ENCODE measurements at places on chromosomes 1 and 21.

DNA sequence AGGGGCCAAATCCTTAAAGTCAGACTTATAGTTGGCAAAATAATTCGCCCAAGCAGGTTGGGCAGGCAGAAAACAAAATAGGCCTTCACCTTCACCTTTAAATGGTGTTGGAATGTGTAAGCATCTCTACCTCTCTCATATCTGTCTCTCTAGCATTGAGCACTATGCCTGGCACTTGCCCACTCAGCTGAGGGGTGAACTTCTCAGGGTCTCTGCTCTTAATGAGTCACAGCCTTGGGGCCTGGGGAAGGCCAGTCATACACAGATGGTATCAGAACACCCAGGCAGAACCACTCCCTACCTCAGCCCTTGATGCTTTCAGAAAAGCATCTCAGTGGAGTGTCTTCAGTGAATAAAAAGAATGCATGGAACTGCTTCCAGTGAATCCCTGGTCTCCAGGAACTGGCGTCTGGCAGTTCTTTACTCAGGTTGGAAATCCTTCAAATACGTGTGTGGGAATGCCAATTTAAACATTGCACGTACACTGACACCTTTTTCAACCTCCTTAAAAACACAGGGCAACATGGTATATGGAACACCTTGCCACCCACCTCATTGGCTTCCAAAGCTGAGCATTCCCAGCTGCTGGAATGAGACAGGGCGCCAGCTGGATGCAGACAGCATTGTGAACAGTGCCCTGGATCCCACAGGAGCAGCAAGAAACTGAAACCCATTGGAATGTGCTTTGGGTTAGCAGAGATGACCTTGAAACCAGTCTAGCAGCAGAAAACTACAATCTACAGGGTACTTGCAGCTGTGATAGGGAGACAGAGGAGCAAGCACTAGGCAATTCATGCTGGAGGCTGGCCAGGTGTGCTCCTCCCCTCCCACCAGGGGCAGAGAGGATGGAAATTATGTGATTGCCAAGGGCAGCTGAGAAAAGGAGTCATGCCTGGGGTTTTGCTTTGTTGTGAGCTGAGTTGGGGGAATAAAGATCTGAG is 30.0 kb downstream of the ZNF697 start:
- DNase-seq, result no peak

DNA sequence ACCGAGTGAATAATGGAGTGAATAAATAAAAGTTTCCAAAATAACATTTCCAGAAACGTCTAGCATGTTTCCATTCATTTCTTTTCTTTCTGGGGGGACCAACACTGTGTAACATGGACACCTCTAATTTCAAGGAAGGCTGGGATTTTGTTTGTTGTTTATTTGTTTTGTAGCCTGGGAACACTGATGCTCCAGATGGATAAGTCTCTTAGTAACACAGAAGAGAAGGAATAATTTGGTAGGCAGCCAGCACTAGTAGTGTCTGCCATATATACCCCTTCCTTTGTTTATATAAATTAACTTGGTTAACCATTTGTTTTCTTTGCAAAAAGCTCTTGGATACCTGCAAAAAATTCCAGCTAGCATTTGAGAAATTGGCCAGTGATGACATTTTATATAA is 411.4 kb upstream of the DEPDC1 start:
- no peak for DNase-seq

- DNase-seq, result no peak
These were observed 14.7 kb upstream of the FUCA1 start for GRCh38 chr1:23882746-23883145.

DNA sequence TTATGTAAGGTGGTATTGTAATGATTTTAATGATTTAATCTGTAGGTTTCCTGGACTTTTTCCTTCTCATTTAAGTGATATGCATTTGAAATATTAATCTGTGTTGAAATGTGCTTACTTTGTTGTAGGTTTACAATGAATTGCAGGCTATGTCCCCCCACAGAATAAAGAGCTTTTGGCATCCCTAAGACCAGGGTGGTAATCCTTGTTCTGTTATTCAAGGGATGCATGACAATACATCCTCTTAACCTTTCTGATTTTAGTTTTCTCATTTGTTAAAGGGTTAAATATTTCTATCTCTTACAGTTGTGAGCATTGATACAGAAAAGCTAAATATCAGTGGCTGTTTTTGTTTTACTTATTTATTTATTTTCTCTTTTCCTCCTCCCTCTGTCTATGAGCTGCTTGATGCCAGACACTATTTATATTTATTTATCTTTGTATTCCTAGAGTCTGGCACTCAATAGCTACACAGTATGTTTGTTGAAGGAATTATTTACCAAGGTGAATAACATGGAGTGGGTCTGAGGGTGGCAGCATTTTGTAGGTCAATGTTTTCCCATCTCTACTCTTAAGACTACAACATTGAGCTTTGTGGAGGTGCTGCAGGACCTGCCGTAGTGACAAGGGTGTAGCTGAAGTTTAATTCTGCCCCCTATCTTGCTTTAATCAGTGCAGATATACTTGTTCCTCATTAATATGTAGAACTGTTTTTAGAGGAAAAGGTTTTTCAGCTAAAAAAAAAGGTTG is 19.9 kb upstream of the ADGRL2 start:
- no peak for DNase-seq

DNA sequence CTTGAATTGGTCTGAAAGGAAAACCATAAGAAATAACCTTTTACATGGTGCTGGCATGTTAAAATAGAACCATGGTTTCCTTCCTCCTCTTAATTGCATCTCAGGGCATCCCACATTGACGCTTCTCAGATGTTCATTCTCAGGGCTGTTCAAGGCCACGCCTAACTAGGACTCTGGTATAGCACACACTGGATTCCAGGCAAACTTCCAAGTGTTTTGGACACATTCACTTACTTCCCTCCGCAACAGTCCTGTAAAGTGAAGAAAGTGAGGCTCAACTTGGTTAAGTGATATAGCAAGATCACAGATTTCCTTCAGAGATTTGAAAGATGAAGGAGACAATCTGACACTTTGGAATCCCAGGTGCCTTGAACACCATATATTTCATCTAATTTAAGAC is 244.8 kb downstream of the DUSP10 start:
- no peak for DNase-seq

- no peak for DNase-seq
These were observed 56.9 kb downstream of the SEC16B start for GRCh38 chr1:177912991-177913390.

GRCh38 chr1:54011316-54012007 is 6.5 kb downstream of the LDLRAD1 start:
- DNase-seq, result no peak

- DNase-seq, result no peak
These were observed 38.2 kb upstream of the PKP1 start for GRCh38 chr1:201245082-201245481.

- DNase-seq, result no peak
These were observed 572.3 kb upstream of the PKN2 start for GRCh38 chr1:88111816-88112215.

DNA sequence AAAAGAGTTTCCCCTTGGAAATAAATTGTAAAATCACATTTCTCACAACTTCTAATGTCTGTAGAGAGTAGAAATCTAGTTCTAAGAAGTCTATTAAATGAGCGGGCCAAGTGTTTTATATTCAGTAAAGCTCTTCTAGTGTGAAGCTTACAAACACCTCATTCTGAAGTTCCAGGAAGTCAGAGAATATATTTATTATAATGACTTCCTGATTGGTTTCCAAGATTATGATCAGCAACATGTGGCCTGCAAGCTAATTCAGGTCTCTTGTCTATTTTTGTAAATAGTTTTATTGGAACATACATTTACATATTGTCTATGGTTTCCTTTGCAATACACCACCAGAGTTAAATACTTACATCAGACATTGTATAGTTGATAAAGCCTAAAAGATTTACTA is 603.9 kb downstream of the AMY1C start:
- no peak for DNase-seq

DNA sequence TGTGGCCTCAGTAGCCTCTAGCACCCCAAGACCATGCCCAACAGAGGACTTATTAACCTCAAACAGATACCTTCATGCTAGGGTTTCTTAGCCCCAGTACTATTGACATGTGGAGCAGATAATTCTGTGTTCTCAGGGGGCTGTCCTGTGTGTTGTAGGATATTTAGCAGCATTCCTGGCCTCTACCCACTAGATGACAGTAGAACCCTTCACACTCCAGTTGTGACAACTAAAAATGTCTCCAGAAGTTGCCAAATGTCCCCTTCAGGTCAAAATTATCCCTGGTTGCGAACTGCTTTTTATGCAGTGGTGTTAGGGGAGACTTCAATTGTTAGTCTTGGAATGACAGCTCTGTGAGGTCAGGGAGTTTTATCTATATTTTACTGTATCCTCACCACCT is 8.1 kb downstream of the KAZN start:
- DNase-seq, result no peak

GRCh38 chr1:227741166-227741870 is 6.1 kb downstream of the SNAP47 start:
- no peak for DNase-seq

DNA sequence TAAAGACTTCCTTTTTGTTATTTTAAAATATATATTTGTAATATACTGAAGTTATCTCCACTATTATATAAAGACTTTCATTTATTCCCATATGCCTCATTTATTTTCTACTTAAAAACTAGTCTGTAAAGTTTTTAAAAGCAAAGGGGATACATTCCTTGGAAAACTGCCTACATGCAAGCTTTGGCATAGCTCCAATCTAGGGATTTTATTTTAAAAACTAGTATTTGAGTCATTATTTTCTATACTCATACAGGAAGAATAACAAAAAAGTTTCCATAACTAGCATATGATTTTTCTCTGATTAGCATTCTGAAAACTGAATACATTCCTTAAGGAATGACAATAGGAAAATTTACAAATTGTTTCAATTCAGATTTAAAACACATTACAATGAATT is 88.9 kb downstream of the COL24A1 start:
- no peak for DNase-seq

DNA sequence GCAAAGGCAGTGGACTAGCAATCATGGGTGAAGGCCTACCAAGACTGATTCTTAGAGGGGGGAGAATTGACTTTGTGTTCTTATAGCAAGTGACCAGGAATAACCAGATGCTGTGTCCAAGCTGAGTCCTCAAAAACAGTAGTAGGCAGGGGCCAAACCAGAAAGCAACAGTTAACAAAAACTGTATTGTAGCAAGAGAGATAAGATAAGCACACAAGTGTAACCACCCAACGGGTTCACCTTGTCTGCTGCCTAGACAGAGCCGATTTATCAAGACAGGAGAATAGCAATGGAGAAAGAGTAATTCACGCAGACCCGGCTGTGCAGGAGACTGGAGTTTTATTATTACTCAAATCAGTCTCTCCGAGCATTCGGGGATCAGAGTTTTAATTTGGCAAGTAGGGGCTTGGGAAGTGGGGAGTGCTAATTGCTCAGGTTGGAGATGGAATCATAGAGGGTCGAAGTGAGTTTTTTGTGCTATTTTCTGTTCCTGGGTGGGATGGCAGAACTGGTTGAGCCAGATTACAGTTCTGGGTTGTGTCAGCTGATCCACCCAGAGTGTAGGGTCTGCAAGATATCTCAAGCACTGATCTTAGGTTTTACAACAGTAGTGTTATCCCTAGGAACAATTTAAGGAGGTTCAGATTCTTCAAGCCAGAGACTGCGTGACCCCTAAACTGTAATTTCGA is 8.3 kb upstream of the CSRP1 start:
- DNase-seq, result peak; percentile 60

DNA sequence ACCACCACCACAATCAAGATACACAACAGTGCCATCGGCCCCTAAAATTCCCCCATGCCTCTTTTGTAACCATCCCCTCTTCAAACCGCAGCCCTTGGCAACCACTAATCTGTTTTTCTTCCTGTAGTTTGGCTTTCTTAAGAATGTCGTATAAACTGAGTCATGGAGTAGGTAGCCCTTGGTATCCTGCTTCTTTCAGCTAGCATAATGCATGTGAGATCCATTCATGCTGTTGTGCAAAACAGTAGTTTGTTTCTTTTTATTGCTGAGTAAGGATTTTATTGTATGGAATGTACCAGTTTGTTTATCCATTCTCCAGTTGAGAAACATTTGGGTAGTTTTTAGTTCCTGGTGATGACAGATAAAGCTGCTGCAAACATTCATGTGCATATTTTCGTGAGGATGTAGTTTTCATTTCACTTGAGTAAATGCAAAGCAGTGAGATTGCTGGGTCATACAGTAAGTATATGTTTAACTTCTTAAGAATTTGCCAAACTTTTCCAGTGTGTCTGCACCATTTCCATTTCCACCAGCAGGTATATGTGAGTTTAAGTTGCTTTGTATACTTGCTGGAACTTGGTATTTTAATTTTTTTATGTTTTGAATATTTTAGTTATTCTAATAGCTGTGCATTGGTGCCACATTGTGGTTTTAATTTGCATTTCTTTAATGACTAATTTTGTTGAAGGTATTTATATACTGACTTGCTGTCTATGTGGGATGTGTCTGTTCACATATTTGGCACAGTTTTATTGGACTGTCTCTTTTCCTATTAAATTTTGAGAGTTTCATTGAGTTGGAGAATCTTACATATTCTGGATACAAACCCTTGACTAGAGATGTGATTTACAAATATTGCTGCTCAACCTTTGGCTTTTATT is 148.4 kb upstream of the MAP1LC3C start:
- DNase-seq, result peak; percentile 90

GRCh38 chr1:178057141-178057765 is 36.7 kb upstream of the RASAL2 start:
- no peak for DNase-seq

GRCh38 chr1:39102537-39103327 is 76.6 kb downstream of the NDUFS5 start:
- DNase-seq, result peak; percentile 86

GRCh38 chr21:38434913-38435533 is 63.3 kb downstream of the ERG start:
- no peak for DNase-seq

DNA sequence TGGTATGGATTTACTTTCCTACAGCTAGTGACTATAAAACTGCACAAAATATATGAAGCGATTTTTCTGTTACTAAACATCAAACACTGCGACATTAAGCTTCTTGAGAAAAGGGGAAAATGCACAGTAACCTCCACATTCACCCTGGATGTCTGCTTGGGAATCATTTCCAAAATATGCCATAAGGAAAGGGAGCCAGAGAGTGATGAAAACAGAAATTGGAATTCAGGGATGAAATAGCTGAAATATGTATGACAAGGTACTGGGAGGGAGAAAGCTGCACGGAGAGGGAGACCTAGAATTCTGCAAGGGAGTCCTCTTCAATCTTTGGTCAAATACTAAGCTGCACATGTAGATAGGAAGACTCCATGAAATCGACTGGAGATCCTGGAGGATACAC is 31.6 kb upstream of the RAB3GAP2 start:
- DNase-seq, result no peak

DNA sequence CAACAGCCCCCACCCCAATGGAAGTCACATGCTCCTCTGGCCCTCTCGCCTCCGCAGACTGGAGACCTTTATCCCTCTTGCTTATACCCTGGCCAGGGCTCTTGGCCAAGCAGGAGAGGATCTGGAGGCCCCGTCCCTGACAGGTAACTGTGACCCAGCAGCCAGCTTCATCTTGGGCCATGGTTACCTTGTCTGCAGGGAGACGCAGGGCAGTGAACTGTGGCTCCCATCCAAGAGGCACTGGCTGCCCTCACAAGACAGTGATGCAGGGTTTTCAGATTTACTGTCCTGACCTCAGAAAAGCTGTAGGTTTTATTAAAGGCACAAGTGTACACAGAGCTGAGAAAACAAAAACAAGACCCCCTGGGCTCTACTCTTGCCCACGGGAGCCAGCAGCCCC is 96.7 kb upstream of the KLHDC7A start:
- DNase-seq, result no peak
